ENCODE measurements at places on chromosomes 2 and 18.

DNA sequence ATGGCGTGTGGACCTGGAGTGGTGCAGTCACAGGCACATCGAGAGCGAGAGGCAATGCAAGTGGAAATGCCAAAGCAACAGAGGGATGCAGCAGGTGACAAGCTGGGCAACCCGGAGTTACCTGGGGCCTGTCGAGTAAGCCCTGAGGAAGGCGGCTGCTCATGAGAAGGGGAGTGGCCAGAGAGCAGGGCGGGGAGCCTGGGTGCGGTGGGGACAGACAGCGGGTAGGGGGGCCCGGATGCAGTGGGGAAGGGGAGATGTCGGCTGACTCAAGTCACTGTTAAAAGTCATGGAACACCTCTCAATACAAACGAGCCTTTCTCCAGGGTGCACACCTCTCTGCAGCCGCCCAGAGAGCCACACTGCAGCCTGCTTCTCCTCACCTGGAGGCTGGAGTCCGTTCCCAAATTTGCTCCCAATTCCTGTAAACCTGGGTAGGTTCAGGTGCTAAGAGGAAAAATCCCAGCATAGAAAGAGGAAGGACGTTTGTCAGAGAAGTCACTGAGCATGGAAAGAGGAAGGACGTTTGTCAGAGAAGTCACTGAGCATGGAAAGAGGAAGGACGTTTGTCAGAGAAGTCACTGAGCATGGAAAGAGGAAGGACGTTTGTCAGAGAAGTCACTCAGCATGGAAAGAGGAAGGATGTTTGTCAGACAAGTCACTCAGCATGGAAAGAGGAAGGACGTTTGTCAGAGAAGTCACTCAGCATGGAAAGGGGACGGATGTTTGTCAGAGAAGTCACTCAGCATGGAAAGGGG, 71.7 kb upstream of the TWIST2 start:
- DNase-seq: no peak

DNA sequence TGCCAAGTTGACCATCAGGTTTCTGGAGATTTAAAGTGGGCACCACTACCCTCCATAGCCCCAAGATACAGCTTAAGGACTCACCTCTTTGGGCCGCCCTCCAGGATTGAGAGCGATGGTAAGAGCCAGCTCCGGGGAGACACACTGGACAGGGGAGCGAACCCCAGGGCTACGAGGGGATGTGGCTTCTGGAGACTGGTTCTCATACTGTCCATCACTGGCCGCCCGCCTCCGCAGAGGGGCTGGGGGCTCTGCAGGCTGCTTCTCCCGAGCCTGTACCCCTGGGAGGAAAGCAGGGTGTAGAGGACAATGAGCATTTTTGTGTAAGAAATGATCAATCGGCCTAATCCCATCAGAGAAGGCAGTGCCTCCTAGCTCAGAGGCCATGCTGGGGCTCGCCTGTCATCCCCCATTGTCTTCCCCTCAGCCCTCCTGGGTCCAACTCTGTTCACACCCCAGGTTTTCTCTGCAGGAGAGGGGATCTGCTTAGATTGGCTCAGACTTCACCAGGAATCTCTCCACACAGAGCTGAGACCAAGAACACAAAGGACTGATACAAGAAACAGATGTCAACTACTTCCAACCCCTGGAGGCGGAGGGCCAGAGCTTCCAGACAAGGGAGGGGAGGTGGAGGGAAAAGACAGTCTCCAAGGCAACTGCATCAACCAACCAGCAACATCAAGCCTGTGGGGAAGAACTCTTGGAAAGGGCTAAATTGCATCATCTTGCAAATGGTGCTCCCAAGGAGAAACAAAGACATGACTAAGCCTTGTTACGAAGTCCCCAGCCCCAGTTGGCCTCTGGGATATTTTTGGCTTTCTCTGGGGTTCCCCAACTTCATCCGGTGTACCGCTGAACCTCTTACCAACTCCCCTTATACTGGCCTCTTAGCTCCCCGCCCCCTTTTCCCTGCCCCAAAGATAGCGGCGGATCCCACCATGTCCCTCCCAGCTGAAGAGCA, 166.6 kb downstream of the TNS1 start:
- DNase-seq: no peak

DNA sequence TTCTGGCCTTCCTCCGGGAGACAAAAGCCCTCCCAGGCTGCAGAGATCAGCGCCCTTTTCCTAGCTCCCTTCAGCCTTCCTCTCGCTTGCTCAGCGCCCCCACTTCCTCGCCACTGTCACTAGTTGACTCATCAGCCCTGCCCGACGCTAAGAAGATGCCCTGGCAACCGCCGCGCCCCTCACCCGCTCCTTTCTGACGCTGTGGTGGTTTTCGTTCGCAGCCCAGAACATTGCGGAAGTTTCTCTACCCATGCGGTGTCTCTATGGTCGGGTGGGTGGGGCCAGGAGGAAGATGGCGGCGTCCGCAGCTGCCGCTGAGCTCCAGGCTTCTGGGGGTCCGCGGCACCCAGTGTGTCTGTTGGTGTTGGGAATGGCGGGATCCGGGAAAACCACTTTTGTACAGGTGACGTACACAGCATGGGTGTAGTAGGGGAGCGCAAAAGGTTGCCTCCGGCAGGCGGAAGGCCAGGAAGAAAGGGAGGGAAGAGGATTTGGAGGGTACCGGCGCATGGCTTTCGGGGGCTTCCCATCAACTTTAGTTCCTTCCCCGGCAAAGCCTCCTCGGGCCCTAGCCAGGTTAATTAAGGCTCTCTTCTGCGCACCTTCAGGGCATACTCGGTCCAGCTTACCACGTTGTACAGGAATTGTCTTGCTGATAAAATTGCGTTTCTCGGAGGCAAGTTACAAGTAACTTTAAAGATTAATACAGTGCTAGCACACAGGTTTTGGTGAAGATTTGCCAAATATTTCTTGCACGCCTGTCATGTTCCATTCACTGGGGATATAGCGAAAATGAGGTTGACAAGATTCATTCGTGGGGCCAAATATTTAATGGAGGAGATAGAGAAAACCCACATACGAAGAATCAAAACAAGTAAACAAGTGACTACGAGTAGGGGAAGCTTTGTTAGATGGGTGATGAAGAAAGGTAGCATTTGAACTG, at the start of the genes CCDC121 and GPN1:
CCDC121 (minus strand) TSS at position 246 of the 943 bp plus-strand sequence. CDS start 1,213 bp downstream, outside the sequence.
GPN1 (plus strand) TSS at position 284 of the 943 bp plus-strand sequence; CDS start at position 293, 9 bp downstream.
- DNase-seq: peak; percentile 92

GRCh38 chr18:7668392-7668791, 101.3 kb downstream of the PTPRM start:
- DNase-seq: no peak

Measured in caudate nucleus (tissue), 63 donors.